ENCODE measurements at places on chromosomes 12 and 14.

DNA sequence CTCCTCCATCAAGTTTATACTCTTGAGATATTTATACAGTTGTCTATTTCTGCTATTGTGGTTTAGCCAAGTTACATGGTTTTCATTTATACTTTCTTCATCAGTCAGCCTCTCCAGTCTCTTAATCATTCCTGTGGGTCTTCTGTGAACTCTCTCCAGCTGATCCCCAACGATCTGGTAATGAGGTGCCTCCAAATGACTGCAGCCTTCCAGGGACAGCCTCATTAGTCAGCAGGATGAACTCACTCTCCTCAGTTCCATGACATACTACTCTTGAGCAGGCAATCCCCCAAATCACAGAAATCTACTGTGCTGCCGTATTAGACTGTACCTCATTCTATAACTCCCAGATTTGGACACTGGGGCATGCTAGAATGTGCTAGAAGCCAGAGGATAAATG is 15.3 kb downstream of the AREL1 start:
- no peak for DNase-seq

DNA sequence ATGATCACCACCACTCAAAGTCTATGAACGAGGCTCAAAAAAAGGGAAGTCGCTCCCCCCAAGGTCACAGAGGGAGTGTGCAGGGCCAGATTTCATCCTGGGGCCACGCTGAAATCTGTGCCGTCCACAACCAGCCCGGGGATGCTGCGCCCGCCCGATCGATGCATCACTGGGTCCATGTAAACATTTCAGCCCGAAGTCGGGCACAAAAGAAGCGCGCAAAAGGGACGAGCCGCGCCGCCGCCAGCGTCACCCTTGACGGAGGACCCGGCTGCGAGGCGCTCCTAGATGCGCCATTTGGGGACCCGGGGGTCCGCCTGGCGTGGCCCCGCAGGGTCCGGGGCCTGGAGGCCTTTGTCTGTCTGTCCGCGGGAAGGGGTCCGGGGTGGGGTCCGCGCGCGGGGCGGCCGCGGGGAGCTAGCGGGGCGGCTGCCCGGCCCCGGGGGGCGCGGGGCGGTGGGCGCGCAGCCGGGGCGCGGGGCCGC is 503 bp downstream of the FBXO21 start:
- DNase-seq: peak; percentile 46

DNA sequence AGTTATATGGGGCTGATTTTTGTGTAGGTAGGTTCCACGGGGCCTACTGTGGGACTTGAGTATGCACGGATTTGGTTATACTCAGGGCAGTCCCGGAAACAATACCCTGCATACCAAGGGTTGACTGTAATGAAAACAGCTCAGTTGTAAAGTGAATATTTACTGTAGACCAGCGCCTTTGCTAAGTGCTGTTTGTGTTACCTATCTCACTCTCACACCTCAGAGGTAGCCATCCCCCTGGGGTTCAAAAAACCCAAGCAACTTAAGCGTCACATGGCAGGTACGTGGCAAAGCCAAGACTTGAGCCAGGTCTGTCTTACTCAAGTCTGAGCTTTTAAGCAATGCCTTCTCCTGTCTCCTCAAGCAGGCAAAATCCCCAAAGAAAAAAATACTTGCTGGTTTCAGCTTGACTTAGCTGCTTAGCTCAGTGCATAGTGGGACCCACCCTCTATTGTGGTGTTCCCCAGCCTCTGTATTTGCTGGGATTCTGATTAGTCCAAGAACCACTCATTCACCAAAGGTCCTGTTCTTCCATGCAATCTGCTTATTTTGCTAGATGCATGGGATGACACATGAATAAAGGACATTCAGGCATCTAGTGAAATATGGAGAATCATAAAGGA is 34.2 kb upstream of the STRN3 start:
- no peak for DNase-seq

GRCh38 chr12:22709292-22709691 is 84.3 kb downstream of the ETNK1 start:
- no peak for DNase-seq

DNA sequence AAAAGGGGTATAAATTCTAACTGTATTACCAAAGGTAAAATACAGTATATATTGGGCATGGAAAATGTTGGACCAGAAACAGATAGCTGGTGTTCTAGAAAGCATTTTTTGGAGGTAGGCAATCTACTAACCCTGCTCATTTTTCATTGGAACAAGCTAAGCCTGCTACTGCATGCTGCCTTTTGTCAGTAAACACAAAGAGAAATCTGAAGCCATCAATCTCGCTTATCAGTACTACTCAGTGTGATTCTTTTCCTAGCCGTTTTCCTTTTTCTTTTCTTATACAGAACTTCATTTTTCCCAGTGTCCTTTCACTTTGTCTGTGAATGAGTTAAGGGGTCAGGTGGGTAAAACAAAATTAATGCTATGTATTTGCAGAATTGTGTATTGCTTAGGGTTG is 312.3 kb downstream of the NPAS3 start:
- DNase-seq: no peak

DNA sequence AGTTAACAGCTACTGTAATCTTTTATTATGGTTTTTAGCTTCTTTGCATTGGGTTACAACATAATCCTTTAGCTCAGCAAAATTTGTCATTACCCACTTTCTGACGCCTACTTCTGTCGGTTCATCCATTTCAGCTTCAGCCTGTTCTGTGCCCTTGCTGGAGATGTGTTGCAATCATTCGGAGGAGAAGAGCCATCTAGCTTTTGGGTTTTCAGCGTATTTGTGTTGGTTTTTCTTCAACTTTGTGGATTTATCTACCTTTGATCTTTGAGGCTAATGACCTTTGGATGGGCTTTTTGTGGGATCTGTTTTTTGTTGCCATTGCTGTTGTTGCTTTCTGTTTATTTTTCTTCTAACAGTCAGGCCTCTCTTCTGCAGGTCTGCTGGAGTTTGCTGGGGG is 69.2 kb upstream of the ATXN7L3B start:
- no peak for DNase-seq

DNA sequence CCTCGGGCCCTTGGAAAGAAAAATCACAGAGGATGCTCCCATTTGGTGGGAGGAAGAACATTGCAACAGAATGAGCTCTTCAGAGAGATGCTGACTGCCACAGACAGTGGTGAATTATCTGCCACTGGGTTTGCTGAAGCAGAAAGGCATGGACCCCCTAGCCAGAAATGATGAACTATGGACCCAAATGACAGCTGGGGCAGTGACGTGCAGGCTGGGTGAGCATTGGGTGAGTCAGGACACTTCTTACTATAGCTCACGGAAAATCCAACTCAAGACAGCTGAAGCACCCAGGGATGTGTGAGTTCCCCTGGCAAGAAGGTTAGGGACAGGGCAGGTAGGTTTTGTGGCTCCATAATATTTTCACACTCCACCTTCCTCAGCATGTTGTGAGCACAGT is 993.2 kb downstream of the BCL11B start:
- DNase-seq: no peak

DNA sequence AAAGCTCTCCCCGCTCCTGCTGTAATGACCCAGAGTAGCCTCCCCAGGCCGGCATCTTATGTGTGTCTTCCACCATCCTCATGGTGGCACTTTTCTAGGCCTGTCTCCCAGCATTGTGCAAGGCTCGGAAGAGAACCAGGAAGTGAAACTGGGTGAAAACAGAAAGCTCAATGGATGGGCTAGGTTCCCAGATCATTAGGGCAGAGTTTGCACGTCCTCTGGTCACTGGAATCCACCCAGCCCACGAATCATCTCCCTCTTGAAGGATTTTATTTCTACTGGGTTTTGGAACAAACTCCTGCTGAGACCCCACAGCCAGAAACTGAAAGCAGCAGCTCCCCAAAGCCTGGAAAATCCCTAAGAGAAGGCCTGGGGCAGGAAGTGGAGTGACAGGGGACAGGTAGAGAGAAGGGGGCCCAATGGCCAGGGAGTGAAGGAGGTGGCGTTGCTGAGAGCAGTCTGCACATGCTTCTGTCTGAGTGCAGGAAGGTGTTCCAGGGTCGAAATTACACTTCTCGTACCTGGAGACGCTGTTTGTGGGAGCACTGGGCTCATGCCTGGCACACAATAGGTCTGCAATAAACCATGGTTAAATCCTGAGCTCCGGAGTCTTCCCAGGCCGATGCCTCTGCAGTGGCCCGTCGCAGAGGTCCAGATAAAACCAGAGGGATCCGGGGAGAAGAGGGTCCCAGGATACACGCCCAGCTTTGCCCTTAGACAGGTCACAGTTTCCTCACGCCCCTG is 15.6 kb downstream of the ACVRL1 start:
- DNase-seq: peak; percentile 75

DNA sequence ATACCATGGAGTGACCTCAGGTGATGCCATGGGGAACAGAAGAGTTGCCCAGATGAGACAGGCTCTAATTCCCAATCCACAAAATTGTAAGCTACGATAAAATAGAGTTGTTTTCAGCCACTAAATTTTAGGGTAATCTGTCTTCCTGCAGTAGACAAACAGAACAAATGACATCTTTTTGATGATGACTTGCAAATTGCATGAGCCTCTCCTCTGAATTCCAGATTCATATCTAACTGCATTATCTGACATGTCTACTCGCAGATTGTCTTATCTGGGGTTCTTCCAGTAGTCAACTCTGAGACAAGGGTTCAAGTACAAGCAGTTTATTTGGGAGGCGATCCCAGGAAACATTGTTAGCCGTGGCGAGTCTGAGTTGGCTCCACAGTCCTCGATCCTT is 14.4 kb upstream of the ERC1 start:
- no peak for DNase-seq

DNA sequence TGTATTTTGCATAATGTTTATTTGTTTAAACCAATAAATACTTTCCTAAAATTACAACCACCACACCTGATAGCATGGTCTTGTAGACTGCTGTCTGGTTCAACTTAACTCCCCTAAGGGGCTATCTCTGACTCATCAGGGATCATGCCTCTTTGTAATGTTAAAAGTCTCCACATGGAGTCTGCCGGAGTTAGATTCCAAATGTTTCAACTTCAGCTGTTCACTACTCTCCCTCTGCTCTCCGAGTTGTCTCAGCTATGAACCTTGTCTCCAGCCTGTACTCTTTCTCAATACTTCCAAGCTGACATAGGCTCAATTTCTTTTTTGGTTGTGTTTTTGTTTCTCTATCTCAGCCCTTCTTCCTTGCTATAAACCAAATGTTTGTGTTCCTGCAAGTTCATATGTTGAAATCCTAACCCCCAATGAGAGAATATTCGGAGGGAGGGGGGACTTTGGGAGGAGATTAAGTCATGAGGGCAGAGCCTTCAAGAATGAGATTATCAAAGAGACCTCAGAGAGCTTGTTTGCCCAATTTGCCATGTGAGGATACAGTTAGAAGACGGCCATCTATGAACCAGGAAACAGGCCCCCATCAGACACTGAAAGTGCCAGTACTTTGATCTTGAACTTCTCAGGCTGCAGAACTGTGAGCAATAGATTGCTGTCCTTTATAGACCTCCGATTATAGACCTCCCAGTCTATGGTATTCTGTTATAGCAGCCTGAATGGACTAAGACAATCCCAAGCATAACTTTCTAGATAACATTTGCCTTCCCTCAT is 858.2 kb downstream of the VRK1 start:
- no peak for DNase-seq

DNA sequence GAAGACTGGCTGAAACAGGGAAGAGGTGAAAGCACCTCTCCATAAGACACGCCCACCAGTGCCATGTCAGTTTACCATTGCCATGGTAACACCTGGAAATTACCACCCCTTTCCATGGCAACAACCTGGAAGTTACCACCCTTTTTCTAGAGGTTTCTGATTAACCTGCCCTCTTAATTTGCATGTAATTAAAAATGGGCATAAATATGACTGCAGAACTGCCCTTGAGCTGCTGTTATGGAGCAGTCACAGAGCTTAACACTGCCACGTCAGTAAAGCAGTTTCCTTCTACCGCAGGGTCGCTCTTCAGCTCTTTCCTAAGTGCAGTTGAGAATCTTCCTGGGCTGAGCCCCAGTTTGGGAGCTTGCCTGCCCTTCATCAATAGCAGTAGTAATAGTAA is 55.2 kb downstream of the RASSF3 start:
- DNase-seq: no peak

GRCh38 chr12:28800129-28800528 is 348.9 kb upstream of the FAR2 start:
- no peak for DNase-seq

DNA sequence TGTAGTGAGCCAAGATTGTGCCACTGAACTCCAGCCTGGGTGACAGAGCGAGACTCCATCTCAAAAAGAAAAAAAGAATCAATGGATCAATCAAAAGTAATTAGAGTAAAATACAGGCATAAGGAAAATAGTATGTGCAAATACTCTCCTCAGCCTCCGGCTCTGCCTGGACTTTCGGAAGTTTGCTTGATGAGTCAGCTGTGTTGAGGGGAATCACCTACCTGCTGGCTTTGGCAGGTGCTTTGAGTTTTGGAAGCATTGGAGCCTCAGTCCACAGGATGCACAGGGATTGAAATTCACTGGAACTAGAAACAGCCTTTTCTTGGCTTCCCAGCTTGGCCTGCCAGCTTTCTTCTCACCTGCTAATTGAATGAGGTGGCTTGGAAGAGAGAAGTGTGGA is 268.2 kb downstream of the PCNX1 start:
- peak; percentile 49 for DNase-seq

- DNase-seq: no peak
These were observed 8.8 kb upstream of the CEBPE start for GRCh38 chr14:23127861-23128260.

DNA sequence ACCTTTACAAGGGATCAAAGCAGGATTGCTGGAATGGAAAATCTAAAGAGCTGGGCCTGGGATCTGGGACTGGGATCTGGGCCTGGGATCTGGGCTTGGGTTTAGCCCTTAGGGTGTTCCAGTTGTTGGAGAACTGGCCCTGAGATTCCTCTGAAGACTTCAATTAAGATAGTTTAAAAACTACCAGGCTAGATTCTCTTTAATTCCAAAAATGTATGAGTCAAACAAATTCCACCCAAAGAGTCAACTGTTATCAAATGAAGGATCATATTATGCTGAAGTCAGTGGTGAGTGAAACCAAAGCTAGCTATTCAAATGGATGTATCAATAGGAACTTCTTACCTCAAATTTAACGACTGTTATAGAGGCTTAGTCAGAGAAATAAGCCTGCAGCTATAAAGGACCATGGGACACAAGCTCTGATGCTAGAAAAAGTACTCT is 40.5 kb downstream of the LIMA1 start:
- DNase-seq: no peak

GRCh38 chr14:54606631-54607133 is 39.8 kb downstream of the SAMD4A start:
- DNase-seq: no peak
